ENCODE measurements at places on chromosomes 7 and 10. TPM values are rescaled to one million over a fixed set of nuclear protein-coding genes. Genes with fewer than 3 reads are reported as not detected.
A peak's percentile ranks its signal among the peaks of the same experiment; 100 is the strongest.

DNA sequence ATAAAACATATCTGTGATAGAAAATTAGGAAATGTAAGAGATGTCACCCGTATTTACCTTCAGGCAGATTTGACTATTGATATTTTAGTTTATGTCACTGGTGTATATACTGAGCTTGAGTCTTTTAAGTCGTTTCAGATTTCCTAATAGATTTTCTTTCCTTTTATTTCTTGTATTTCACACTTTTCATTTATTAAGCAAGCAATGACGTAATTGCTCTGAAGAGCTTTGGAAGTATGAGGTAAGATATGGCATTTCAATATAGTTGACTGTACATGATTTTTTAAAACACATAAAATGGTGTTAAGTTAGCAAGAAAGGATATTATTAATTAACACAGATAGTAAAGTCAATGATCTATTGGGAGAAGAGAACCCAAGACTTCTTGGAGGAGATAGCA is 652.6 kb downstream of the SORCS1 start:
- peaks cover 46% of the 10 kb centered on the region for H3K4me1 ChIP-seq
- no peaks in the 10 kb centered on the region for H3K36me3 ChIP-seq
- no peak for DNase-seq
- peak overlapping the region; percentile 76 for H3K27ac ChIP-seq
- no peak overlapping the region for H3K4me3 ChIP-seq

DNA sequence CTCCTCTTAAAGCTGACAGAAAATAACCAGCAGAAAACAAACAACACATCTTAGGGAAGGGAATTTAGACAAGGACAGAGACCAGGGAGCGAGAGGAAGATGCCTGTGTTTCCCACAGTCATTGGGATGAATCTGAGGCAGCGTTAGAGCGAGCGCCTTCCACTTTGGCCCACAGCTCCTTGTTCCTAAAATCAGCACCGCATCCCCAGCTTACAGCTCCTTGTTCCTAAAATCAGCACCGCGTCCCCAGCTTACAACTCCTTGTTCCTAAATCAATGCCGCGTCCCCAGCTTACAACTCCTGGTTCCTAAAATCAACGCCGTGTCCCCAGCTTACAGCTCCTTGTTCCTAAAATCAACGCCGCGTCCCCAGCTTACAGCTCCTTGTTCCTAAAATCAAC is 593.3 kb downstream of the PTPRN2 start:
- no peaks in the 10 kb centered on the region for H3K4me1 ChIP-seq
- no peaks in the 10 kb centered on the region for H3K36me3 ChIP-seq
- DNase-seq, result no peak
- no peaks in the 10 kb centered on the region for H3K27me3 ChIP-seq

- no peaks in the 10 kb centered on the region for H3K36me3 ChIP-seq
- H3K27ac ChIP-seq, result peak overlapping the region; percentile 63
- no peak for DNase-seq
- no peak overlapping the region for H3K4me3 ChIP-seq
- H3K27me3 ChIP-seq, result no peaks in the 10 kb centered on the region
- H3K4me1 ChIP-seq, result peaks cover 18% of the 10 kb centered on the region
Measured at GRCh38 chr10:75043256-75044131, 68.0 kb upstream of the SAMD8 start.

DNA sequence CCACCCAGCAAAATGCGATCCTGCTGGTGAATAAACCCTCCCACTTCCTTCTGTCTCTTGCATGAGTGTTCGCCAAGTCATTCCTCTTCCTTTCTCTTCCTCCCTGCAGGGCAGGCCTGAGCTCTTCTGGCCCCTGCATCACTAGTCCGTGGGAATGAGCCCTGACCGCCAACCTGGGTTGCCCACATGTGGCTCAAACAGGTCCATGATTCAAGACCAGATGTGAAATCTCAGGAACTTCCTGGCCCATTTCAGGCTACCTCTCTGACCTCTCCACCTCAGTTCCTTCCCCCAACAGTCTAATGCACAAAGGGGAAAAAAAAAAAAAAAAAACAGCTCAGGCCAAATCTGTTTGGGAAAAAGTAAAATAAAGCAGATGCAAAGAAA is 5.4 kb upstream of the YWHAG start:
- peak overlapping the region; percentile 50 for H3K27ac ChIP-seq
- peak; percentile 34 for DNase-seq
- H3K4me1 ChIP-seq, result peaks cover 23% of the 10 kb centered on the region
- H3K36me3 ChIP-seq, result no peaks in the 10 kb centered on the region
- no peaks in the 10 kb centered on the region for H3K27me3 ChIP-seq

DNA sequence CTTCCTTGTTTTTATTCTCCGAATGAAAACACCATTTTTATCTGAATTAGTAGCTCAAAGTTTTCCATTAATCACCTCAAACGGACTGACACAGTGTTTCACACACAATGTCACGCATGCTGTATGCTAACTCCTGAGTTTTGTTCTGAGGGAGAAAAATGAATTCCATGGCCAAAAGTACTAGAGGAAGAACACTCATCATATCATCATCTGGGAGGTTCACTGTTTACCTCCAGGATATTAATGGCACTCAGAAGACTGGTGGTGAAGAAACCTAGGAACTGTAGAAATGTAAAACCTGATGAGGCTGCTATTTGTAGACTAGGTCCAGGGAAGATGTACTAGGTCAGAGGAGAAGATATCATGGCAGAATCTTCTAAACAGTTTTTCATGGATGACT is 395.6 kb upstream of the ETV1 start:
- no peak overlapping the region for H3K4me3 ChIP-seq
- peak; percentile 46 for DNase-seq

GRCh38 chr10:54065106-54065505 is 735.9 kb downstream of the PCDH15 start:
- no peaks in the 10 kb centered on the region for H3K27me3 ChIP-seq
- H3K27ac ChIP-seq, result no peak overlapping the region
- no peaks in the 10 kb centered on the region for H3K4me1 ChIP-seq
- H3K4me3 ChIP-seq, result no peak overlapping the region
- no peaks in the 10 kb centered on the region for H3K36me3 ChIP-seq

- DNase-seq, result peak; percentile 32
- no peak overlapping the region for H3K27ac ChIP-seq
- H3K4me1 ChIP-seq, result no peaks in the 10 kb centered on the region
- no peaks in the 10 kb centered on the region for H3K27me3 ChIP-seq
Measured at GRCh38 chr7:45663167-45663921, 89.2 kb downstream of the ADCY1 start.

- H3K36me3 ChIP-seq, result 0 out of 2 replicates have a peak, but pooled peaks cover 5% of the 10 kb centered on the region
- H3K27ac ChIP-seq, result no peak overlapping the region
- peak overlapping the region; percentile 99 for H3K4me3 ChIP-seq
- no peak for DNase-seq
Measured at GRCh38 chr7:104208421-104208780, 588 bp upstream of the ORC5 start.

DNA sequence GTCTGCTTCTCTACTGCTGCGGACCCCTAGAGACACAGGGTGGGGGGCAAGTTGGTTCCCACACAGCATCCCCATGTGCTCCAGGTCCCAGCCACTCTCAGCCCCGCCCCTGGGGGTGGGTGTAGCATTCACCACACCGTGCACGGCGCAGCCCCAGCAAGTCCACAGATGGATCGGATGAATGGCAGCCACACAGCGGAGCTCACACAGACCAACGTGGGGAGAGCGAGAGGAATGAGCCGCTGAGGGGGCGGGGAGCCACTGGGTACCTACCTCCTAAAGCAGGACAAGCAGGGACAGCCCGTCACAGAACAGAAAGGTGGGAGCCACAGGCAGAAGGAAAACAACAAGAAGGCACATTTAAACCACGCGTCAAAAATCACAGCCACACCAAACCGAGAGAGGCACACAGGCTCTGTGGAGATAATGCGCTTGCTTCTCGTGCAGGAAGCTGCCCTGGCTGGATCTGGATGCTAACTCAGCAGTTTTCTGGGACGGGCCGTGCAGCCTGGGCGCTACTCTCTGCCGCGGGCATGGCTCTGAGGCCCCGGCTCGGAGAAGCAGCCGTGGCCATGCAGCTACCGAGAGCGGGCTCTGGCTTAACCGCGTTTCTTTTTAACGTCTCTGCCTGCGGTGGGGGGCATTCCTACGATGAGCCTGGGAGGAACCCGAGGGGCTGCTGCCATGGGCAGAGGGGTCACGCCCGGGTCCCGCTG is 102.5 kb downstream of the CYTH3 start:
- H3K27ac ChIP-seq, result no peak overlapping the region
- no peaks in the 10 kb centered on the region for H3K27me3 ChIP-seq
- DNase-seq, result no peak
- H3K36me3 ChIP-seq, result peaks cover 4% of the 10 kb centered on the region
- no peak overlapping the region for H3K4me3 ChIP-seq
- H3K4me1 ChIP-seq, result no peaks in the 10 kb centered on the region

GRCh38 chr7:79420464-79420863 is 33.0 kb downstream of the MAGI2 start:
- no peaks in the 10 kb centered on the region for H3K36me3 ChIP-seq
- H3K27ac ChIP-seq, result peak overlapping the region; percentile 23
- H3K27me3 ChIP-seq, result no peaks in the 10 kb centered on the region

DNA sequence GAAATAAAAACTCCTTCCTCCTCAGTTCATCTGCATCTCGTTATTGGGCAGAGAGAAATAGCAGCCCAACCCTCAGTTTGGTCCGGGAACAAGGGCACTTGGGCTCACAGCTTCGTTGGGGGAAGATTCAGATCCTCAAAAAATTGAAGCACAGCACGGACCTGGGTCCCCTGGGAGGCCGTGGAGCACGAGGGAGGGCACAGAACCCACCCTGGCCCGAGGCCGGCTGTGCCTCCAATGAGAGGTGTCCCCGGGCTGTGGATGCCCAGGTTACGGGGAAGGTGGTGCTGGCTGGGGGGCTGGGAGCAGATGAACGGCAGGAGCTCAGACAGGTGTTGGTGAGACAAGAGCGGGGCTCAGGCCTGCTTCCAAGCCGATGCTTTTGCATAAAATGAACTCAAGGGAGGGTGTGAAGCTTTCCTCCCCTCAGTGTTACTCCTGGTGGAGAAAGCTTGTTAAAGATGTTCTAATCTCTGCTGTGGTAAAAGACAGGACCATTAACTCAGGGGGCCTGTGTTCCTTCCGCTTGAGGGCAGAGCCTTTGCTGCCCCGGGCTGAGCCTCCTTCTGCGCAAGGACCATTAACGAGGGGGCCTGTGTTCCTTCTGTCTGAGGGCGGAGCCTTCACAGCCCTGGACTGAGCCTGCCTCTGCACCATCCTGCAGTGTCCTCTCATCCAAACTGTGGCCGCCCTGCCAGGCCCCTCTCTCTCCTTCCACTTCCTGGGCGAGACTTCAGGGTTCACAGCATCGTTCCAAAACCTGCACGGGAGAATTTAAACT is 302.2 kb downstream of the ADARB2 start:
- H3K36me3 ChIP-seq, result no peaks in the 10 kb centered on the region
- DNase-seq, result no peak
- H3K27ac ChIP-seq, result no peak overlapping the region

GRCh38 chr10:33483124-33483815 is 148.8 kb upstream of the NRP1 start:
- DNase-seq, result no peak
- no peaks in the 10 kb centered on the region for H3K27me3 ChIP-seq
- no peak overlapping the region for H3K4me3 ChIP-seq

GRCh38 chr10:8402576-8402975 is 348.1 kb downstream of the GATA3 start:
- H3K36me3 ChIP-seq, result no peaks in the 10 kb centered on the region
- H3K4me3 ChIP-seq, result no peak overlapping the region
- no peak overlapping the region for H3K27ac ChIP-seq

GRCh38 chr7:71313553-71313952 is 181.6 kb downstream of the GALNT17 start:
- H3K4me1 ChIP-seq, result no peaks in the 10 kb centered on the region
- no peak for DNase-seq
- H3K27ac ChIP-seq, result no peak overlapping the region
- H3K4me3 ChIP-seq, result no peak overlapping the region
- H3K36me3 ChIP-seq, result no peaks in the 10 kb centered on the region

- H3K4me1 ChIP-seq, result no peaks in the 10 kb centered on the region
- H3K4me3 ChIP-seq, result no peak overlapping the region
Measured at GRCh38 chr7:95425694-95426093, 9.1 kb downstream of the PON2 start.

GRCh38 chr7:121071132-121071531 is 82.6 kb downstream of the CPED1 start:
- H3K4me1 ChIP-seq, result peaks cover 12% of the 10 kb centered on the region
- no peaks in the 10 kb centered on the region for H3K36me3 ChIP-seq
- H3K27me3 ChIP-seq, result no peaks in the 10 kb centered on the region
- no peak for DNase-seq

GRCh38 chr7:80721883-80722615 is 83.6 kb downstream of the CD36 start:
- no peaks in the 10 kb centered on the region for H3K36me3 ChIP-seq
- H3K4me3 ChIP-seq, result peak overlapping the region; percentile 38
- no peaks in the 10 kb centered on the region for H3K27me3 ChIP-seq
- DNase-seq, result peak; percentile 72
- H3K4me1 ChIP-seq, result peaks cover 40% of the 10 kb centered on the region

DNA sequence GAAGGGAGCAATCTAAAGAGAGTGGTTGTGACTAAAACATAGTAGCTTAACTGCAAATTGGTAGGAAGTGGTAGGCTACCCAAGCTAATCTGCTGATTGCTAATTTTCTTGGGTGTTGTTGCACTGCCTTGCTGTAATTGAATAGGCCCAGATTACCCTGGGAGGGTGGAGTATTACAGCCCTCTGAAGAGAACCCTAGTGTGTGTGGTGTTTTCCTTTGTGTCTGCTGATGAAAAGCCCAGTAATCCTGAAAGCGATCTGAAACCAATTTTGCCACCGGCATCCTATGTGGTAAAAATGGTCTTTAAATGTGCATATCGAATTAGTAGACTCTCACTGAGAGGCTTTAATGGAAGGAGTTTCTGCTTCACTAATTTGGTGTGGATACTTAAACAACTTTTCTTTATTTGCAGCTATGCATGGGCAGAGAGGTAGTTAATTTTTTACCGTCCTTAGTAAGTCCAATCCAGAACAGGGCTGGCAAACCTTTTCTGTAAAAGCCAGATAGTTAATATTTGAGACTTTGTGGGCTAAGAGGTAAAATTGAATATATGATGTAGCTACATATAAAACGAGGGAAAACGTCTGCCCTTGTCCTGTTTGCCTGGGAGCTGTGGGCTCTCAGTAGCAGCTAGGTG is 92.5 kb downstream of the CSTF2T start:
- no peaks in the 10 kb centered on the region for H3K36me3 ChIP-seq
- H3K4me1 ChIP-seq, result no peaks in the 10 kb centered on the region
- H3K4me3 ChIP-seq, result no peak overlapping the region
- H3K27me3 ChIP-seq, result no peaks in the 10 kb centered on the region

- peaks cover 50% of the 10 kb centered on the region for H3K4me1 ChIP-seq
- no peak overlapping the region for H3K4me3 ChIP-seq
- no peak for DNase-seq
- H3K27me3 ChIP-seq, result no peaks in the 10 kb centered on the region
- H3K27ac ChIP-seq, result peak overlapping the region; percentile 82
Measured at GRCh38 chr7:28856656-28857055, 101.5 kb downstream of the TRIL start.

- peak overlapping the region; percentile 2 for H3K4me3 ChIP-seq
- H3K4me1 ChIP-seq, result peaks cover 47% of the 10 kb centered on the region
- peak overlapping the region; percentile 30 for H3K27ac ChIP-seq
- DNase-seq, result peak; percentile 98
Measured at GRCh38 chr10:36602374-36602773, 523.0 kb upstream of the ANKRD30A start.

GRCh38 chr10:92688927-92689662 is 660 bp upstream of the HHEX start:
- no peaks in the 10 kb centered on the region for H3K27me3 ChIP-seq
- H3K4me1 ChIP-seq, result peaks cover 10% of the 10 kb centered on the region
- DNase-seq, result peak; percentile 20
- peak overlapping the region; percentile 86 for H3K4me3 ChIP-seq
- H3K27ac ChIP-seq, result no peak overlapping the region
- no peaks in the 10 kb centered on the region for H3K36me3 ChIP-seq

Gene KIF5B
- total RNA-seq, result 84.4 TPM

Gene CC2D2B
- total RNA-seq, result not detected

Gene CFAP69
- 6.6 TPM for total RNA-seq

Gene ITPRID1
- not detected for total RNA-seq

Gene HOXA1
- 1.4 TPM for total RNA-seq

Gene RAPGEF5
- 5.6 TPM for total RNA-seq

Gene ALOX5
- total RNA-seq, result 0.11 TPM

Gene CNPY1
- not detected for total RNA-seq

Gene UMAD1
- 6.0 TPM for total RNA-seq

All from PC-3 (cell line).